ENCODE measurements at places on chromosomes 7 and 10. TPM values are rescaled to one million over a fixed set of nuclear protein-coding genes. Genes with fewer than 3 reads are reported as not detected.

- DNase-seq = no peak
These were observed 123.5 kb upstream of the AGR3 start for GRCh38 chr7:17005271-17005670.

DNA sequence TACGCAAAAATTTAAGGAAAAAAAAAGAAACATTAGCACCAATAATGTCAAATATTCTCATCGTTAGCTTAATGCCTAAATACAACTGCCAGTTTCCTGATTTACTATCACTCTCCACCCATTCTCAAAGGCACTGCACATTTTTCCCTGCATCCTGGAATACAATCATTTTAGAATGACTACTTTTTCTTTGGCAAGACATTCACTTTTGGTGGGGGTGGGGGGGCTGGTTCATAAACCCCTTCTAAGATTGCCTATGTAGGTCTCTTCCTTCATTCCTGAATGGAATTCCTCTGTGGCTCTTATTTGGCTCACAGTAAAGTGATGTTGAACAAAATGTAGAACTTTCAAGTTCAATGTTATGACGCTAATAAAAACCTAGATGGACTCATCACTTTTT, 74.3 kb downstream of the RNLS start:
- DNase-seq = no peak

DNA sequence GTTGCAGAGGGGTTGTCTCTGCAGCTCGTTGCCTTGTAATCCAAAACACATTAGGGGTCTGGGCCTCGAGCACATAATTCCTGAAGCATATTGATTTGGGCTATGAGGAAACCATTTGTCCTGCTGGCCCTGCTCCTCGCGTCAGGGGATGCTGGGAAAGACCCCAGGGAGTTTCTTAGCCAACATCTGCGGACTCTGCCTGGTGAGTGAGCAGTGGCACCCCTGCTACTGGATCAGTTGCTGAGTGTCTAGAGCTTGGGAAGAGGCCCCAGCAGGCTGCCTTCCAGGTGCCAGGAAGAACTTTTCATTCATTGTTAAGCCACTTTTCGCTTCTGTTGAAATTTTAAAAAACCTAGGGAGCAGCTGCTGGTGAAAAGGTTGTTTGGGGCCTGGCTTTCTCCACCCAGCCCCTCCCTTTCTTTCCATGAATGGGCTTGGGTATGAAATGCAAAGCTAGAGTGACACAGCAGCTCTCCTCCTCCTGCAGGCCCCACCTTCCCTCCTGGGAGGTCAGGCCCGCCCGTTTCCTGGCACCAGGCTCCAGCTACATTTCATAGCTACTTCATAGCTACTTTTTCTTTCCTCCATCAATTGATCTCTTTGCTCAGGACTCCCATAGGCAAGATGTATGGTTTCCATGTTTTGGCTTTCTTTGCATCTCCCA, 26.8 kb downstream of the TACR2 start:
- DNase-seq = no peak

GRCh38 chr7:76411626-76412025, 2.1 kb upstream of the SSC4D start:
- DNase-seq = no peak

GRCh38 chr7:130840599-130840998, 106.6 kb upstream of the KLF14 start:
- DNase-seq = no peak

DNA sequence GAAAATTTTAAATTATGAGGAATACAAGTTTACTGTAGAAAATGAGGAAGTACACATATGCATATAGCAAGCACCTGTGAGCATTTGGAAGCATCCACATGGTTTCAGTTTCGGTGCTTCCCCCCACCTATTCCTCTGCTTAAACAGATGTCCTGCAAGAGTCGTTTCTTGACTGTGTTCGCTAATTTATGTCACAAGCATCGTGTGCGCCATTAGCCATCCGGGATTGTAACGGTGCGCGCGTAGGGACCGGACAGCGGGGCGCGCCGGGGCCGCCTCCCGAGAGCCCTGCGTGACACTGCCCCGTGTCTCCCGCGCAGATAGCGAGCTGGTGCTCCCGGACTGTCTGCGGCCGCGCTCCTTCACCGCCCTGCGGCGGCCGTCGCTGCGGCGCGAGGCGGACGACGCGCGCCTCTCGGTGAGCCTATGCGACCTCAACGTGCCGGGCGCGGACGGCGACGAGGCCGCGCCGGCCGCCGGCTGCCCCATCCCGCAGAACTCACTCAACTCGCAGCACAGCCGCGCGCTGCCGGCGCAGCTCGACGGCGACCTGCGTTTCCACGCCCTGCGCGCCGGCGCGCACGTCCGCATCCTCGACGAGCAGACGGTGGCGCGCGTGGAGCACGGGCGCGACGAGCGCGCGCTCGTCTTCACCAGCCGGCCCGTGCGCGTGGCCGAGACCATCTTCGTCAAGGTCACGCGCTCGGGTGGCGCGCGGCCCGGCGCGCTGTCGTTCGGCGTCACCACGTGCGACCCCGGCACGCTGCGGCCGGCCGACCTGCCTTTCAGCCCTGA, 90.9 kb downstream of the NEURL1 start:
- DNase-seq = peak; percentile 89

DNA sequence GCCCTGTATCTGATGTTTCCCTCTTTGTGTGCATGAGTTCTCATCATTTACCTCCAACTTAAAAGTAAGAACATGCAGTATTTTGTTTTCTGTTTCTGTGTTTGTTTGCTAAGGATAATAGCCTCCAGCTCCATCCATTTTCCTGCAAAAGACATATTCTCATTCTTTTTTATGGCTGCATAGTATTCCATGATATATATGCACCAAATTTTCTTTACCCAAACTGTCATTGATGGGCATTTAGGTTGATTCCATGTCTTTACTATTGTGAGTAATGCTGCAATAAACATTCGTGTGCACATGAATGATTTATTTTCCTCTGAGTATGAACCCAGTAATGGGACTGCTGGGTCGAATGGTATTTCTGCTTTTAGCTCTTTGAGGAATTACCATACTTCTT, 163.4 kb downstream of the TMEM26 start:
- no peak for DNase-seq

DNA sequence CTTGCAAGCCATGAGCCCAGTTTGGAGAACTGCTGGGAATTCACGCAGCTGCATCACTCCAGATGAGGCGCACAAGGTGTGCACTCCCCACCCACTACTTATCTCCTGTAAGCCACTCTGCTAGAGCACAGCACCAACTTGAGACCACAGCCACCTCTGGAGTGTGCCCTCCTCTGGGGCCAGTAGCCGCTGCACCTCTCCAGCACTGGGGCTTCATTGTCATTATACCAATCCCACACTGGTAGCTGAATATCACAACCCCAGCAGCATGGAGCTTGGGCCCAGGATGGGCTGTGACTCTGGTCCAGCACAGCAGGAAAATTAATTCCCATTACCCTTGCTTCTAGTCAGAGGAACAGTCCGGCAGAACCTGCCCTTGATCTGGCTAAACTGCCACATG, 125.6 kb downstream of the LSM5 start:
- DNase-seq = no peak

DNA sequence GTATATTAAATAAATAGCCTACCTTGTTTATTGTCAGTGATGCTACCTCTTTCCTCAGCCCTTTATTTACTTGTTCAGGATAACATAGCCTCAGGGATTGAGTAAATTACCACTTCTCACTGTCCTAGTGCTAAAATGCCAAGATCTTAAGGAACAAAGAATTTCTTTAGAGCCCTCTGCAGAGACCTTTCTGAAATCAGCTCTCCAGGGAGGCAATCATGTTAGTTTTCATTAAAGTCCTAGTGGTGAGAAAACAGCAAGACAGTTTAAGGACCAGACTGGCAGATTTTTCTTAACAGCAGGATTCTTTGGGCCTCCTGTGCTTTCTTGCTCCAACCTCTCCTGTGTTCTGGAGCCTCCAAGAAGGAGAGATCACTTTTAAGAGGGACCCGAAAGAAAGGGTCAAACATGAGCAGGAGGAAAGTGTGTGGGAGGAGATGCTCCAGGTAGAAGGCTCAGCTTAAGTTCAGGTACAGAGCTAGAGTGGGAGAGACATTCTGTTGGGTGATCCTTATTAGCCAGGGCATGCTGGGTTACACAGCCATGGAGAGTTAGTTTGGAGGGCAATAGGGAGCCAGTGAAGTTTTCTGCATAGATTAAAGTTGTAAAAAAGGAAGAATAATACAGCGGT, 1.2 kb upstream of the PLCE1 start:
- no peak for DNase-seq

DNA sequence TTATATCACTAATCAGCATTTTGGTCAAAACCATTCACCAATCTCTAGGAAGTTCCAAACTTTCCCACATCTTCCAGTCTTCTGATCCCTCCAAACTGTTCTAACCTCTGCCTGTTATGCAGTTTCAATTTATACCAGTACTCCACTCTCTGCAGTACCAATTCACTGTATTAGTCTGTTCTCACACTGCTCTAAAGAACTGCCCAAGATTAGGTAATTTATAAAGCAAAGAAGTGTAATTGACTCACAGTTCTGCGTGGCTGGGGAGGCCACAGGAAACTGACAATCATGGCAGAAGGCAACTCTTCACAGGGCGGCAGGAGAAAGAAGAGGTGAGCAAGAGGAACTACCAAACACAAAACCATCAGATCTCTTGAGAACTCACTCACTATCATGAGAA, 374.9 kb downstream of the SORCS1 start:
- DNase-seq = no peak

DNA sequence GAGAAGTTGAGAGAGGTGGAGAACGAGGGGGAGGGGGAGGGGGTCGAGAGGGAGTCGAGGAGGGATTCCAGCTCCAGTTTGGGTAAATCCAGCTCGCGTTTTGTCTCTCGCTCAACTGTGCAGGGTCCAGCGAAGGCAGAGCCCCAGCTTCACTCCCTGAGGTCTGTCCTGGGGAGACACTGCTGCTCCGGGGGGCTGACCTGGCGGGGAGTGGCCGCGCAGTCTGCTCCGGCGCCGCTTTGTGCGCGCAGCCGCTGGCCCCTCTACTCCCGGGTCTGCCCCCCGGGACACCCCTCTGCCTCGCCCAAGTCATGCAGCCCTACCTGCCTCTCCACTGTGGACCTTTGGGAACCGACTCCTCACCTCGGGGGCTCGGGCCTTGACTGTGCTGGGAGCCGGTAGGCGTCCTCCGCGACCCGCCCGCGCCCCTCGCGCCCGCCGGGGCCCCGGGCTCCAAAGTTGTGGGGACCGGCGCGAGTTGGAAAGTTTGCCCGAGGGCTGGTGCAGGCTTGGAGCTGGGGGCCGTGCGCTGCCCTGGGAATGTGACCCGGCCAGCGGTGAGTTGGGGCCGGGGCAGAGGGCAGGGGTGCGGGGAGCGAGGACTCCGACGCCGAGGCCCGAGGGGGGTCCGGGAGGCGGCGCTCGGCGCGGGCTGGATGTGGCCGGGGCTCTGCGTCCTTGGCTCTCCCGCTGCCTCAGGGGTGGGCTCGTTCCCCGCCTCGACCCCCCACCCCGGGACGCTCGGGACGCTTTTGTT, at the start of gene TET1:
TSS of gene TET1 (plus strand) at position 152 of the 757 bp plus-strand sequence. CDS start 12,002 bp downstream, outside the sequence.
- DNase-seq = peak; percentile 82

GRCh38 chr7:45089341-45089891, 647 bp upstream of the NACAD start:
- DNase-seq = peak; percentile 23

GRCh38 chr10:88200312-88201032, 337.0 kb downstream of the PTEN start:
- no peak for DNase-seq

Gene ZFAND2A
- polyA plus RNA-seq = 13.1 TPM

Gene ICA1
- polyA plus RNA-seq = 5.5 TPM

Gene FAM180A
- polyA plus RNA-seq = not detected

Gene HOXA3
- 11.2 TPM for polyA plus RNA-seq

Gene LOXL4
- 11.5 TPM for polyA plus RNA-seq

Gene MLLT10
- 27.0 TPM for polyA plus RNA-seq

Gene LRRC61
- polyA plus RNA-seq = 11.3 TPM

Gene PRRT4
- polyA plus RNA-seq = 32.9 TPM

Gene CSTF2T
- 36.3 TPM for polyA plus RNA-seq

Gene CPEB3
- 6.1 TPM for polyA plus RNA-seq

Gene FAM25A
- not detected for polyA plus RNA-seq

Gene ELFN1
- 6.7 TPM for polyA plus RNA-seq

Gene DRGX
- polyA plus RNA-seq = not detected
